ENCODE measurements at places on chromosomes 7 and 10. TPM values are rescaled to one million over a fixed set of nuclear protein-coding genes. Genes with fewer than 3 reads are reported as not detected.

Gene PPP1R17
- 4.4 TPM for total RNA-seq

DNA sequence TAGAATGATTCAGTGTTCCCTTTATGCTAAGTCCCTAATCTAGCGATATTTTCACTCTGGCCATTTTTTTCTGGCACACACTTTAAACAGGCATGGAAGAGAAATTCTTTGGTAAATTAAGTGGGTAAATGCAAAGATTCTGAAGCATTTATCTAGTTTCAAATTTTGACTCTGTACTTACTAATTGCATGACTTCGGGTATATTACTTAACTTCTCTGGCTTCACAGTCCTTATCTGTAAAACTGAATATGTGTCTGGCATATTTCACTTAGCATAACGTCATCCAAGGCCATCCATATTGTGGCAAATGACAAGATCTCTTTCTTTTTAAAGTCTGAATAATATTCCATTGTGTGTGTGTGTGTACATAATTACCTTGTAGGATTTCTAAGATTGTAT, 114.5 kb downstream of the MBL2 start:
- no peak for DNase-seq

Gene TMEM184A
- total RNA-seq: 0.18 TPM

- DNase-seq: no peak
Observed at GRCh38 chr7:37320140-37320847, 128.4 kb downstream of the ELMO1 start.

Gene ZNF277
- total RNA-seq: 38.2 TPM

Gene OR2A1
- total RNA-seq: not detected

- no peak for DNase-seq
Observed at GRCh38 chr10:71236286-71236685, 23.9 kb downstream of the UNC5B start.

Gene CYP3A4
- not detected for total RNA-seq

GRCh38 chr10:62528441-62528840, 154.3 kb downstream of the ZNF365 start:
- DNase-seq: no peak

Gene HHEX
- total RNA-seq: 2.1 TPM

DNA sequence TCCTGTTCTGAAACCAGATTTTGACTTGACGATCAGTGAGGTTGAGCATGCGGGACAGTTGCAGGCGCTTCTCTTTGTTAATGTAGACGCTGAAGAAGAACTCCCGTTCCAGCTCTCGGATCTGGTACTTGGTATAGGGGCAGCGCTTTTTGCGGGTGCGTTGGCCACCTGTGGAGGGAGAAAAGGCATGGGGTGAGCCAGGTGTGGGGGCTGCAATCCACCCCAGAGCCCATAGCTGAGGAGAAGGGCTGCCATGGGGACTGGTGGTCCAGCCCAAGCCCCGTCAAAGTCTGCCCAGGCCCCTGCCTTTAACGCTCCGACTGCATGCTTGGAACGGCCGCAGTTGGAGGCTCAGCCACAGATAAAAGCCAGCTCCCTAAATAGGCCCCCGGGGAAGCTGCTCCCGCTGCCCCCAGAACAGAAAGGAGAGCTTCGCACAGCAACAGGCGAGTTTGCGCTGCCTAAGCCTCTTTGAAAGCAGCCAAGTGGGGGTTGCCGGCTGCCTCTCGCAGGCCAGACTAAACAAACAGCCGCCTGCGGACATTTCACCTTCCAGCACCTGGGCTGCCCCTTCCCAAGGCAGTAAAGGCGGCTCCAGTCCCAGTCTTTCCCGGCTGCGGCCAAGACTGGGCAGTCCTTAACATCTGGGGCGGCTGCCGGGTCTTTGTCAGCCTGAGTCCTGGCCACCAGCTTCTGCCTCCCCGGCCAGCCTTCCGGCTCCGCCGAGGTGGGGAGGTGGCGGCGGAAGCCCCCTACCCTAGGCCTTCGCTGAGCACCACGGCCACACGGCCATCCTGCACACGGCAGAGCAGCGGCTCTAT, 2.0 kb downstream of the HOXA11 start:
- no peak for DNase-seq

DNA sequence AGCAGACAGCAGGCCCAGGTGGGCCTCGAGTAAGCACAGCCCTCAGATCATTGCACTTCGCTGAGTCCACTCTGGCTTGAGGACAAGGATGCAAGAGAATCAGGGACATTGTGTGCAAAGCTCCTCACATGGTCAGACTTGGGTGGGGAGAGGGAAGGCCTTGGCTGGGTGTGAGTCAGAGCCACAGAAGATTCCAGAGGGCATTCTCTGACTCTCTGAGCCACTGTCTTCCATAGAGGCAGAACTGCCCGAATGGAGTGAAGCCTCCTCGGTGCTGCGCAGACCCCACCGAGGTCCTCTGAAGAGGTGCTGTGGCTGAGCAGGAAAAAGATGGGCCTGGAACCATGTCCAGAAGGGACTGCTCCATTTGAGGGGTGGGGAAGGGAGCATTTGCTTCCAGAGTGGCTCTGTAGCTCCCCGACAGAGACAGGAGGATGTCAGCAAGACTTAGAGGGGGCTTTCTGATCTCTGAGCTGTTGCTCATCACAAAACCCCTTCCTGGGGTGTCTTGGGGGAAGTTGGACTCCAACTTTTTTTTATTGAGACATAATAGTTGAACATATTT, 120.8 kb downstream of the PTPN20 start:
- DNase-seq: no peak

GRCh38 chr7:112881-113280, 79.5 kb upstream of the FAM20C start:
- DNase-seq: no peak

Gene KCNMA1
- 109 TPM for total RNA-seq

Gene SEMA4G
- 11.0 TPM for total RNA-seq

Gene GDF2
- total RNA-seq: not detected

GRCh38 chr10:14129770-14130169, 201.0 kb downstream of the FRMD4A start:
- DNase-seq: peak; percentile 68
